ENCODE measurements at places on chromosomes 1 and 21.

- no peak for DNase-seq
Observed at GRCh38 chr21:46346296-46347202, 22.6 kb downstream of the PCNT start.

DNA sequence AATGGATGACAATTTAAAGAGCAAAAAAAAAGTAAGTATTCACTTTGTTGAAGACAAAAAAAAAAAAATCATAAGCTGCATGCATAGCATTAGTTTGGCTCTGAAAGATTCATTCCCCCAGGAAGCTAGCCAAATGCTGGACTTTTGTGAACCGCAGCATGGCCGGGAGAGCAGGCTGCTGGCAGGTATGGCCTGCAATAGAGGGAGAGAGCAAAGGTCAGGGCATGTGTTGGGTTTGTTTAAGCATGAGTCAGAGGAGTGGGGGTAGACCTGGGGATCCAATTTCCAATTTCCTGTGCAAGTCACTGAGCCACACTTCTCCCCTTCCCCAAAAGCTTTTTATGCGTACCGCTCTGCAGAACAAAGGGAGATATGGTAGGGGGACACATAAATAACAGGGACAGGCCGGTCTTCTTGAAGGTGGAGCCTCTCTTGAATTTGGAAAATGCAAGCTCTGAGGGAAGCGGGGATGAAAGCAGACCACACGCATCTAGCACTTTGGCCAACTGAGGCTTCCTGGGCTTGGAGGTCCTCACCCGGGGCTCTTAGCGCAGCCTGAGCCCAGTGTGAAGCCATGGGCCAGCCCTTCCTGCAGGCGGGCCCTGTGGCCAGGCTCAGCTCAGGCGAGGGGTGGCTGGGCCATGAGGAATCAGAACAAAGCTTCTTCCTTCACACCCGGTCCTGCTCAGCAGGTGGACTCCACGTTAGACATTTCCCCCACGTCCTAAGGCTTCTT, 171.1 kb downstream of the TOMM20 start:
- DNase-seq: peak; percentile 42

DNA sequence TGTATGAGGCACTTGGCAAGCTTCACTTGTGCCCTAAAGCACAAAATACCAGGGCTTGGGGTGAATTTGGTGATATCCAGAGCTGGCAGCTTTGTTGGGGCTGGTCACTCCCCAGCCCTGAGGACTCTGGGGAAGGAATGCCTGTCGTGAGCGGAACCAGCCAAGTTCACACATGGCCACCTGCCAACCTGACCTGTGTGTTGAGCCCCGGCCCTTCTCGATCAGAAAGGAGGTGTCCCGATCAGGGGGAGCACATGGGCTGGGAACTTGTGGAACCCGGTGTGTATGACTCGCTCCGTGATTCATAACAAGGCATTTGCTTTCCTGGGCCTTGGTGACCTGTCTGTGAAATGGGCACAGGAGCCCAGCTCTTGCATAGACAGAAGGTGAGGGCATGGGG, 43.1 kb downstream of the AGPAT3 start:
- DNase-seq: no peak

- no peak for DNase-seq
Observed at GRCh38 chr1:230240446-230241086, 173.5 kb downstream of the GALNT2 start.

GRCh38 chr1:198833706-198834503, 195.1 kb downstream of the PTPRC start:
- DNase-seq: no peak

DNA sequence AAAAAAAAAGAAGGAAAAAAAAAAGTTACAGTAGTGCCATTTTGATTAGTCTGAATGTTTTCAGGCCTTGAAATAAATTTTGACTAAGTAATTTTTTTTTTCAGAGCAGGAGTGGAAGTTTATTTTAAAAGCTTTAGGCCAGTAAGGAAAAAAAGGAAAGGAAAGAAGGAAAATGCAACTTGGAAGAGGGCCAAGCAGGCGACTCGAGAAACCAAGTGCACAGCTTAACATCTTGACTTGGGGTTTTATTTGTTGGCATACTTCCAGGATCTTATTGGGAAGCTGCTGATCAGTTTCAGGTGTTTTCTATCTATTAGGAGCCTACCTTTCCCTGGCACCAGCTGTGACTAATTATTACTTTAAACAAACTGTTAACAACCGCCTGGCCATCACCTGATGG, 41.7 kb downstream of the ATF3 start:
- DNase-seq: no peak

DNA sequence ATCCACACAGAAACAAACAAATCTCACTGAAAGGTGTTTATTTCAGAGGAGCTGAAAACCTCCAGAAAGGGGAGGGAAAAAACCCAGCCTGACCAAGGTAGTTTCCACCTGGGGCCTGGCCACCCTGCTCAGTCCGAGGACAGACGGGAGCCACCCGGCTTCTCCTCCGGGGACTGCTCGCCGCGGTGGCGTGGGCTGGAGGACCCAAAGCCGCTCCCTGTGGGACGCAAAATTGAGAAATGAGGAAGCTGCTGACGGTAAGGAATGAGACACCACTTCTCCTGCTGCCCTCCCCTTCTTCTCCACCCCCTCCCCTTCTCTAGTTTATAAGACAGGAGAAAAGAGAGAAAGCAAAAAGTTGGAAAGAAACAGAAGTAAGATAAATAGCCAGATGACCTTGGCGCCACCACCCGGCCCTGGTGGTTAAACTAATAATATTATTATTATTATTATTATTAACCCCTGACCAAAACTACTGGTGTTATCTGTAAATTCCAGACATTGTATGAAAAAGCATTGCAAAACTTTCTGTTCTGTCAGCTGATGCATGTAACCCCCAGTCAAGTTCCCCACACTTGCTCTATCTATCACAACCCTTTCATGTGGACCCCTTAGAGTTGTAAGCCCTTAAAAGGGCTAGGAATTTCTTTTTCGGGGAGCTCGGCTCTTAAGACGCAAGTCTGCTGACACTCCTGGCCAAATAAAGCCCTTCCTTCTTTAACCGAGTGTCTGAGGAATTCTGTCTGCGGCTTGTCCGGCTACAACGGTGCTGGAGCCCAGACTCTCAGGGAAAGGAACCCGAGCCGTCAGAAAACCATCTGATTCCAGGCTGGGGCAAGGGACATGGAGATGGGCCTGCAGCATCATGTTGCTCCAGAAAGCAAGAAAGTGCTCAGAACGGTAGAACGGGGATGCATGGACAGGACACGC, 12.5 kb downstream of the ITGB2 start:
- DNase-seq: no peak

DNA sequence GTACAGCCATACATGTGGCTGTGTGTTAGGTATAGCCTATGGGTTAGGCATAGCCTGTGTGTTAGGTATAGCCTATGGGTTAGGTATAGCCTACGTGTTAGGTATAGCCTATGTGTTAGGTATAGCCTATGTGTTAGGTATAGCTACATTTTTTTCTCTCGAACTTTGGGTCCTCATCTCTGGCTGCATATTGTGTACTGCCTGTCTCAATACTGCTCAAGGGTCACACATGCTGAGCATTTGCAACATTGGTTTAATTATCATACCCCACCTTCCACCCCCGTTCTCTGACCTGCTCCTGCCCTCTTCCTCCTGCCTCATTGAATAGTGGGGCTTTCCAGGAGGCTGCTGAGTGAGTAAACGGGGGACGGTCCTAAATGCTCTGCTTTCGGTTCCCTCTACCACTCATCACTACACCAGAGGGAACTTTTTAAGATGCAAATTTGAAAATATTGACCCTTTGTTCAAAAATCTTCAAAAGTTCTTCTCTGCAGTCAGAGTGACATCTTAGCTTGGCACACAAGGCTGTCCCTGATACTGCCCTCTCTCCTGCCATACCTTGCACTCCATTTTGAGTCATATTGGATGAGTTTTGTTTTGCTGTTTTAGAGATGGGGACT, 17.8 kb downstream of the OR2B11 start:
- DNase-seq: no peak

DNA sequence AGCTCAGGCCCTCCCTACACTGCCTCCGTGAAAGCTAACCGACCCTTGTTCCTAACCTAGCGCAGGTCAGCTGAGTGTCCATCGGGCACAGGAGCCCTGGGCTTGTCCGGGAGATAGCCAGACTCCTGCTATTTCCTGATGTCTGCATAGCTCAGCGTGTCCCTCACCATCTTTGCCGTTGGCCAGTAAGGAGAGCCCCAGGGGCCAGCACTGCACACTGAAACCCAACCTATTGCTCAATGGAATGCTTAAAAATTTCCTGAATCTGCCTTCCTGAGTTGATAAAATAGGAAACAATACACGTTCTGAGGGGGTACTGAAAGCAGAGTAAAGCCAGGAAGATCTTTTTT, 2.2 kb downstream of the RUNX1 start:
- no peak for DNase-seq

GRCh38 chr1:235989105-235989504, 75.8 kb downstream of the NID1 start:
- DNase-seq: no peak

DNA sequence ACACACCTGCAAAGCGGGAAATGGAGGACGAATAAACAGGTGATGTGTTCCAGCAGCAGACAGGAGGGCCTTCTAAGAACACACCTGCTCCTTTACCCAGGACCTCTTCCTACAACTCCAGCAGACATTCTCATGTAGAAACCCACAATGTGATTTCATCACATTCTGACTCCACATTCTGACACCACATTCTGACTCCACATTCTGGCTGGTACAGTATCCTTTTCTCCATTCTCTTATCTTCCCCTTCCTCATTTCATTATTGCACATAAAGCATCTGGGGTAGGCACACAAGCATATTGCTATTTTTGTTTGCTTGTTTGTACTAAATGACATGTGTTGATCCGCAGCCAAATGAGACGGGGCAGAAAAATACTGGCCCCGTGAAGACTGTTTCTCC, 3.6 kb upstream of the ZNF124 start:
- no peak for DNase-seq

DNA sequence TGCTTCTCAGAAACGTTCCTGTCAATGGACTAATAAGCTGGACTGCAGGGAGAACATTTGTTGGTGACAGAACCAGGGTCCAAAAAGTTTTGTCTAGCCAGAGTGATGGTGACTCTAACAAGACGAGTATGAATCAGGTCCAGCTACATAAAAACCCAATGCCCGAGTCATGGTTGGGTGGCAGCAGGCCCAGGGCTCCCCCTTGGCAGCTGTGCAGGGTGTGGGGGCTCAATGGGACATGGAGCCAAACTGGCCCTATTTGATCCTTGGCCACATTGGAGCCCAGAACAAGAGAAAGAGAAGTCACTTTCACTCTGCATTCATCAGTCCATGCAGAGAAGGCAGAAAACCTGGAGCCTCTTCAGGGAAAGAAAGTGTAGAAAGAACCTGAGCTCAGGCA, 37.9 kb upstream of the TENT5C start:
- no peak for DNase-seq

DNA sequence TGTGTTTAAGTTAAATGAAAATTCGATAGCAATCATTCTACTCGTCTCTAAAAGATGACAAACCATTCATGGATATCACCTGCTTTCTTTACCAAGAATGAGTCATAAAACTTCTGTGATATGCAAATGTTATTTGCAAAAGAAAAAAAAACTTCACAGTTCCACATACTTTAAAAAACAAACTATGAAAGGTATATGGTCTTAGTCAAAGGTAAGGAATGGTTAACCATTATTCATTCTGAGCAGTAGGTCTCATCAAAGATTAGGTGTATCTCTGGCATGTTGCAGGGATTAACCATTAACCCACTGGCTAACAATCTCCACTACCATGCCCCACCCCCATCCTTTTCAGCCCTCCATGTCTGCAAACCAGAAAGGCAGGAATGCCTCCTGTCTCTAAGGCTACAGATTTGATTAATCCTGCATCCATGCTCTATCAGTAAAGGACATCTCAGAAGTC, 44.4 kb downstream of the PTPN14 start:
- peak; percentile 51 for DNase-seq

DNA sequence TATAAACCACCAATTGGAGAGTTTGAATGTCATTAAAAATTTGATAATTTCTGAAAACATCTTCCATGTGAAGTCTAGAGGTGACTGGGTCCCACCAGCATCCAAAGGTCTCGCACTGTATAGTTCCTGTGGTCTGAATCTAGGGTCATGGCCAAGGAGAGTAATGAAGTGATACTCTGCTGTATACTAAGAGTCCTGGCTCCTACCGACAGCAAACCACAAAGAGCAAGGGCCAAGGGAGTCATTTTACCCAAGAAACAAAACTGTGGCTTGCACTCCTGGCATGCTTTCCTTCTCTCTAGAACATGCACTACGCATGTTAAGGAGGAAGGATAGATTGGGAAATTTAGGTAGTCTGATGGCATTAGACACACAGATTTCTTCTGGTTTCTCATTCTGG, 115.6 kb downstream of the BRINP2 start:
- no peak for DNase-seq

- DNase-seq: no peak
Observed at GRCh38 chr1:245589316-245589715, 434.5 kb downstream of the KIF26B start.

DNA sequence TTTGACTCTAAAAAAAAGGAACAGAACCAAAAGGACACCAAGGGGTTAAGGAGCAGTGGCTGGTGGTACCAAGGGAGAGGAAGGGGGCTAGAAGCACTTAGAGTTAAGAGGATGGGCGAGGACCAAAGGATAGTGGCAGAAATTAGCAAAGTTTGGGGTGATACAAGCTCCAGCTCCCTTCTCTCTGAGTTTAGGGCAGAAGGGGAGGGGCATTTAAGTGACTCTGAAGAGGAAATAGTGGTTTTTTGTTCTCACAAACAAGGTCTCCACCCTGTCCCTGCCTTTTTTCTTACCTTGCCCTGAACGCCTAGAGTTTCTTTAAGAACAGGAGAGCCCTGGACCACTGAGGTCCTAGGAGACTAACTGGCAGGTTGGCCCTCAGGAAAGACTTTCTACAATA, 3.3 kb downstream of the CDC42SE1 start:
- no peak for DNase-seq

GRCh38 chr1:22711071-22711470, 432 bp downstream of the EPHB2 start:
- DNase-seq: peak; percentile 45

DNA sequence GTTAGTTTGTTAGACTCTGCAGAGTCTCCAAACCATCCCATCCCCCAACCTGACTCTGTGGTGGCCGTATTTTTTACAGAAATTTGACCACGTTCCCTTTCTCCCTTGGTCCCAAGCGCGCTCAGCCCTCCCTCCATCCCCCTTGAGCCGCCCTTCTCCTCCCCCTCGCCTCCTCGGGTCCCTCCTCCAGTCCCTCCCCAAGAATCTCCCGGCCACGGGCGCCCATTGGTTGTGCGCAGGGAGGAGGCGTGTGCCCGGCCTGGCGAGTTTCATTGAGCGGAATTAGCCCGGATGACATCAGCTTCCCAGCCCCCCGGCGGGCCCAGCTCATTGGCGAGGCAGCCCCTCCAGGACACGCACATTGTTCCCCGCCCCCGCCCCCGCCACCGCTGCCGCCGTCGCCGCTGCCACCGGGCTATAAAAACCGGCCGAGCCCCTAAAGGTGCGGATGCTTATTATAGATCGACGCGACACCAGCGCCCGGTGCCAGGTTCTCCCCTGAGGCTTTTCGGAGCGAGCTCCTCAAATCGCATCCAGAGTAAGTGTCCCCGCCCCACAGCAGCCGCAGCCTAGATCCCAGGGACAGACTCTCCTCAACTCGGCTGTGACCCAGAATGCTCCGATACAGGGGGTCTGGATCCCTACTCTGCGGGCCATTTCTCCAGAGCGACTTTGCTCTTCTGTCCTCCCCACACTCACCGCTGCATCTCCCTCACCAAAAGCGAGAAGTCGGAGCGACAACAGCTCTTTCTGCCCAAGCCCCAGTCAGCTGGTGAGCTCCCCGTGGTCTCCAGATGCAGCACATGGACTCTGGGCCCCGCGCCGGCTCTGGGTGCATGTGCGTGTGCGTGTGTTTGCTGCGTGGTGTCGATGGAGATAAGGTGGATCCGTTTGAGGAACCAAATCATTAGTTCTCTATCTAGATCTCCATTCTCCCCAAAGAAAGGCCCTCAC, at the start of gene OLIG2:
Gene OLIG2 (plus strand): TSS at position 447 of the 954 bp plus-strand sequence. CDS start 928 bp downstream, outside the sequence.
- DNase-seq: peak; percentile 98
